ENCODE measurements at places on chromosomes 11 and 22. TPM values are rescaled to one million over a fixed set of nuclear protein-coding genes. Genes with fewer than 3 reads are reported as not detected.

DNA sequence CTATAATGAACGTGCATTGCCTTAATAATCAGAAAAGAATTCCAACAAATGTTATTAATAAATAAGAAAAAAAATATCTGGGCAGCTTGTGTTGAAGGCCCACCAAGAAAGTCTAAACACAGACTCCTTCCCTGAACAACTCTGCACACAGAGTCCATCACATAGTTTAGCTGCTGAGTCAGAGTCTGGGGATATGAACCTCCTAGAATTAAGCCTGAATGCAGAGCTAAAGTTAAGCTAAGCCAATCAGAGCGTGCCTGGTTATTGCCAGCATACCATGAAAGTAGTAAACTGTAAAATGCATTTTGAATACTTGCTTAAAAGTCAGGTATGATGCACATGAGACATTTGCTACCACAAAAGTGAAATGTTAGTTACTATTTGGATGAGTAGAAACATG lies 25.6 kb upstream of the TENM4 start:
- no peak for DNase-seq

GRCh38 chr11:118979434-118979833 lies 7.9 kb downstream of the FOXR1 start:
- DNase-seq, result no peak

- no peak for DNase-seq
These were observed 151.8 kb upstream of the CADM1 start for GRCh38 chr11:115656041-115656440.

DNA sequence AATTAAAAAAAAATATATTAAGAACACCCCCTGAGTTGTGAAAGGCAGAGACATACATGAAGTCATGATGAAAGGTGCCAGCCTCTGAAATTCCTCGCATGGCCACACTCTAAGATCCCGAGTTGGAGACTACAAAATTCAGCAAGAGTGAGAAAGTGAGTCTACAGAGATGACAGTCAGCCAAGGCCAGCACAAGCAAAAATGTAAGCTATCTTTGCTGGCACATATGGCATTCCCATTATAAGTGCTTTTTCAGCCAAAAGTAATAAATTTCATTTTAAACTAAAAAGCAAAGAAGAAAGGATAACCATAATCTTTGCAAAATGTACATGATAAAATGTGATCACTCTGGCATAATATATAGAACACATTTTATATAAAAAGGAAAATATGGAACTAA lies 40.6 kb downstream of the FANCF start:
- DNase-seq, result no peak

GRCh38 chr22:32267011-32267410 lies 11.9 kb upstream of the SLC5A4 start:
- no peak for DNase-seq

DNA sequence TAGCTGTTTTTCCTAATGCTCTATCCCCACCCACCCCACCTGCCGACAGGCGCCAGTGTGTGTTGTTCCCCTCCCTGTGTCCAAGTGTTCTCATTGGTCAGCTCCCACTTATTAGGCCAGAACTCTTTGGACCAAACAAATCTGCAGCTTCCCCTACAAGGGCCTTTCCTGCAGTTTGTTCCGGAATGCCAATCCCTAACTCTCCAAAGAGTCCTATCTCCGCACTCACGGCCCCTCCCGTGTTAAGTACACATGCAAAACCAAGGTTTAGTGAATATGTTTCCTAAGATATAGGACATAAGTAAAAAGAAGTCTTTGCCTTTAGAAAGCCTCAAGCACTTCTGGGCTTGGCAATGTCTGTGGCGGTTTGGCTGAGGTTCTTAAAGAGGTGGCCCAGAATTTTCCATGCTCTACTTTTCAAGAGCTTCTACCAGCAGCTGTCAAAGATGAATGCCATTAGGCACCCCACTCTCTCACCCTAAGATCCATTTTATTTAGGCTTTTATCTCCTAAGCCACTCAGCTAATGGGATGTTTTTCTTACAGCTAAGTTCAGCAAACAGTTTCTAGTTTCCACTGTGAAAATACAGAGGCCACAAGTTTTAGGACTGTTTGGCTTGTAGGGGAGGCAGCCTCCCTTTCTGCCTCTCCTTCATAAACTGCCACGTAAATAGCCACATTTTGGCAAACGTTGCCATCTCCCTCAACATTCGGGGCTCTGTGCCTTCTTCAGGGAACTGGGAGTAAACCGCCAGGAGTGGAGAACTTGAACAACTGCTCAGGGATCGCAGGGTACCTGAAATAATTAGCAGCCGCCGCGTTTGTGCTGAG lies 1.6 kb downstream of the CD59 start:
- DNase-seq, result no peak

- DNase-seq, result no peak
These were observed 90.3 kb upstream of the RTL6 start for GRCh38 chr22:44588348-44588747.

- no peak for DNase-seq
These were observed 417.8 kb upstream of the CADM1 start for GRCh38 chr11:115921986-115922385.

DNA sequence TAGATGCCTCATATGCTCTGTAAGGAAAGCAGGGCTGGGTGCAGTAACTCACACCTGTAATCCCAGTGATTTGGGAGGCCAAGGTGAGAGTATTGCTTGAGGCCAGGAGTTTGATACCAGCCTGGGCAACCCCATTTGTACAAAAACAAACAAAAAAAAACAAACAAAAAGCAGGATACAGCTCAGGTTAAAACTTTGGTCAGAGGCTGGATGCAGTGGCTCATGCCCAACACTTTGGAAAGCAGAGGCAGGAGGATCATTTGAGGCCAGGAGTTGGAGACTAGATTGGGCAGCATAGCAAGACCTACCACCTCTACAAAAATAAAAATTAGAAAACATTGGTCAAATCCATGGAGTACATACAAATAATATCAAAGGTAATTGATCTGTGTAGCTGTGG lies 7.9 kb downstream of the CUL5 start:
- DNase-seq, result no peak

DNA sequence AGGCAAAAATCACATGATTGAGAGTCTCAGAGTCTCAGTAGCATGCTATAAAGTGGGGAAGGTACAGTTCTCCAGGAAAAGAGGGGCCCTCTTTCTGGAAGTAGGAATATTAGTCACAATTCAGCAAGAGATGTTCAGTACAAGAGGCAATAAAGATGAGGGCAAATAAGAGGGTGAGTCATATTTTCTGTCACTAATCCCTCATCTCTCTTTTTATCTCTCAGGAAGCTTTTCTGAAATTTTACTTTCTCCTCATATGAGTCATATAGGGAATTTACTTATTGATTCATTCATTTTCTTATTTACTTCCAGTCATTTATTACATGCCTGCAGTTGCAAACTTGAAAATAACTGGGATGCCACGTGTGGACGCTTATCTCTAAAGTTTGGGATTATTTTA lies 3.4 kb upstream of the NXPE1 start:
- no peak for DNase-seq

Gene ELP4
- 23.8 TPM for total RNA-seq

Gene UPB1
- 0.85 TPM for total RNA-seq

Gene SELENOM
- total RNA-seq, result 77.8 TPM

Measured in naive thymus-derived CD8-positive, alpha-beta T cell (primary cell).